ENCODE measurements at places on chromosomes 2 and 18.

GRCh38 chr2:241148239-241148638, 1.0 kb downstream of the PASK start:
- no peak for DNase-seq

- DNase-seq = no peak
Observed at GRCh38 chr2:75532488-75532887, 28.3 kb downstream of the EVA1A start.

DNA sequence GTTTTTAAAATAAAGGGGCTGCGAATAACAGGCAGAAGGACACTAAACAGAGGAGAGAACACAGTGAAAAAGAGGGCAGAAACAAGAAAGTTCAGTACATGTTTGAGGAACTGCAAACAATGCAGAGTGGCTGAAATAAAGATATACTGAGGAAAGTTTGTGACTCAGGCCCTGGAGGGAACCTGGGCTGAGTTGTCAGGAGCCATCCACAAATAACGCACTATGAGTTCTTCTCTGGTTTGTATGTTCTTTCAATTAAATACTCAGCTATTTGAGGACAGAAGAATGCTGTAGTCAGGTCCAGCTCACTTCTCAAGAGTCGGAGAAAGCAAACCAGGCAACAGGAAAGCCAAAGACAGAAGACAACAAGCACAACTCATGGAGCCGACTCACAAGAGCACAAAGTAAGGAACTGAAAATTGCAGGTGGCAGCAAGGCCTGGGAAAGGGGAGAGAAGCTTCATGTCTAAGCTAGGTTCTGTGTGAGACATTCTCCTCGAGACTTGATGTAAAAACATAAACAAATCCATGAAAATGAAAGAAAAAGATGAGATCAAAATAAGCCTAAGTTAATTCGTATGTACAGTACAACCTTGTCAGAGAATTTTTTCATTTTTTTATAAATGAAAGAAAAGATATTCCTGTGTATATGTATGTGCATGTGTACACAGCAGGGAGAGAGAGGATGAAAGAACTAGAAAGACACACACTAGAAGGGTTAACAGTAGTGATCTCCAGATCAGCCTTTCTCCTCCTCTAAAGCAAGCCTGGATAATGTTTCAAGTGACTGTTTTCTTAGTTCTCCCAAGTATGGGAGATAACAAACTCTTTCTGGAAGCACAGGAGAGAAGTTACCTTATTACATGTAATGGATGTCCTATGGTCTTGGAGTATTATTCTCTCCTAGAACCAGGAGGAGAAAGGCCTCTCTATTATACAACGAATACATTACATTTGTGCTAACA, 41.5 kb downstream of the CHN1 start:
- DNase-seq = no peak

- DNase-seq = peak; percentile 8
Observed at GRCh38 chr2:136143603-136144451, 25.9 kb upstream of the CXCR4 start.

DNA sequence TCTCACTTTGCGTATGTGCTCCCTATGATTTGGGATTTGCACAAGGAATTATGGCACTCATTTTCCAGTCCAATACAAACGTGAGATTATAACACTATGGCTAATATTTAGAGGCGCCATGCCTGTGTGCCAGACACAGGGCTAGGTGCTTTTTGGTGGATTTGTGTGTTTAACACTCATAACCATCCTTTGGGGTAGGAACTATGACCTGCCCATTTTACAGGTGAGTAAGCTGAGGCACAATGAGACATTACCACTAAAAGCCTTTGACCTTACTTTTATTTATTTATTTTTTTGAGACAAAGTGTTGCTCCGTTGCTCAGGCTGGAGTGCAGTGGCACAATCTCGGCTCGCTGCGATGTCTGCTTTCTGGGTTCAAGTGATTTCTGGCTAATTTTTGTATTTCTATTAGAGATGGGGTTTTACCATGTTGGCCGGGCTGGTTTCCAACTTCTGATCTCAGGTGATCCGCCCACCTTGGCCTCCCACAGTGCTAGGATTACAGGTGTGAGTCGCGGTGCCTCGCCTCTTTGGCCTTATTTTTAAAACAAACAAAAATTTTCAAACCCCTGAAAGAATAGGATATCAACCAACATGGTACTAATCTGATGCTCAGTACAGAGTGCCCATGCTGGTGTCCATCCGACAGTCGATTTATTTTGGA, 26.6 kb upstream of the GLI2 start:
- no peak for DNase-seq

- no peak for DNase-seq
Observed at GRCh38 chr18:79169958-79170555, 100.9 kb downstream of the ATP9B start.

DNA sequence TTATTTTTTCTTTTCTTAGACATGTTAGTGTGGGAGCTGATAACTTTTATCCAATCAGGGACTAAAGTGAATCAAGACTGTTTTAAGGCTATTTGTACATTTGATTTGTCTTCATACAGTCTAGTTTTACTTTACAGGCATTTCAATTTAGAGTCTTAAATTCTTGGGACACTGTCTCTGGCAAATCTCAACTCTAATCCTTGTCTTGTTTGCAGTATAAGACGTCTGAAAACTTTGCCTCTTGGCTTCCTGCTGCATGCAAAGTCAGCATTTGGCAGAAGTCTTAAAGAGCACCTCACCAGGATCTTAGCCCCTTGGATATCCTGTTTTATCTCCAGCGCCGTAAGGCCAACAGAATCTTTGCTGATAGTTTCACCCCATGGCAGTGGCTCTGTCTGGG, 30.3 kb downstream of the SPOPL start:
- DNase-seq = peak; percentile 22

- no peak for DNase-seq
Observed at GRCh38 chr2:134764164-134764563, 45.4 kb upstream of the TMEM163 start.
